T-helper 1 cell (primary cell): ENCODE measurements at places on chromosomes 12 and 14.

DNA sequence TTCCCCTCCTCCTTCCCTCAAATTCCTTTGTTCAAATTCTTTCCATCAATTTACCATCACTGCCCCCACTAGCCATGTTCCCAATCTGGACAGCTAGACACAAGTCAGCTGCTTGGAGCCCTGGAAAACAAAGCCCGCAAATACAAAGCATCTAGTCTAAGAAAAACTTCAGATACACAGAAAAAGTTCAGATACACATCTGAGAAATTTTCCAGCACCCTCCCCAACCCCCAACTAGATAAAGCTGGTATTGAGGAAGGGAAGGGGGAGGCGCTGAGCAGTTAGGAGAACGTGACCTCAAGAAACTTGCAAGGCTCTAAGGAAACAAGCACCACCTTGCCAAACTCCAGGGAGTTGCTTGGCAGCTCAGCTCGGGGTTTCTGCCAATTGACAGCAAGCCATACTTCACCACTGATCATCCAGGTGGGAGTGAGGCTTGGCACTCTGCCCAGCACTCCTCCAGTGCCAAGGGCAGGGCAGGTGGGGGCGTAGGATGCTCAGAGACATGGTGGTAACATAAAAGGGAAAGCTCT, 5.1 kb upstream of the CNIH1 start:
- no peak for DNase-seq

DNA sequence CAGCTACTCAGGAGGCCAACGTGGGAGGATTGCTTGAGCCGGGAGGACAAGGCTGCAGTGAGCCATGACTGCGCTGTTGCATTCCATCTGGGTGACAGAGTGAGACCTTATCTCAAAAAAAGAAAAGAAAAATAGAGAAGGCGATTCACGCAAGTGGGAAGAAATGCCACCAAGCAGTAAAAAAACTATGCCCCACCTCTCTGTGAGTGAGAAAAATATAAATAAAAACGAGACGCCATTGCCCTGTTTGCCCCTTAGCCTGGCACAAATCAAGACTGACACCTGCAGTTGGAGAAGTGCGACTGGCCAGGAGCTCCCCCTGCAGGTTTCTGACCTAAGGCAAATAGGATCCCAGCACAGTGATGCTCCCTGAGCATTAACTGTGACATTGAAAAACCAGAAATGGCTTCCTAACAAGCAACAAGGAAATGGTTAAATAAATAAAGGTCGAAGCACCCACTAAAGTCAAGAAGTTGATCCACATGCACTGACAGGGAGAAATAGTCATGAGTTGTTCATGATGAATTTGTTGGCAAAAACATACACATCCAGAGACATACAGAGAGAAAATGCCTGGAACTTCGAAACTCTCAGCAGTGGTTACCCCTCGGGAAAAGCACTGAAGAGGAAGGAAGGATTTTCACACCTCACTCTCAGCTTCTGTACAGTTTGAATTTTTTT, 21.1 kb downstream of the GSC start:
- DNase-seq, result no peak

- no peak for DNase-seq
Measured at GRCh38 chr14:65949711-65950516, 536.3 kb upstream of the CCDC196 start.

GRCh38 chr14:93685121-93685895, 103.0 kb downstream of the PRIMA1 start:
- no peak for DNase-seq

- no peak for DNase-seq
Measured at GRCh38 chr12:3148366-3149000, 71.3 kb downstream of the TSPAN9 start.

- DNase-seq, result no peak
Measured at GRCh38 chr12:130970908-130971233, 17.2 kb downstream of the ADGRD1 start.

DNA sequence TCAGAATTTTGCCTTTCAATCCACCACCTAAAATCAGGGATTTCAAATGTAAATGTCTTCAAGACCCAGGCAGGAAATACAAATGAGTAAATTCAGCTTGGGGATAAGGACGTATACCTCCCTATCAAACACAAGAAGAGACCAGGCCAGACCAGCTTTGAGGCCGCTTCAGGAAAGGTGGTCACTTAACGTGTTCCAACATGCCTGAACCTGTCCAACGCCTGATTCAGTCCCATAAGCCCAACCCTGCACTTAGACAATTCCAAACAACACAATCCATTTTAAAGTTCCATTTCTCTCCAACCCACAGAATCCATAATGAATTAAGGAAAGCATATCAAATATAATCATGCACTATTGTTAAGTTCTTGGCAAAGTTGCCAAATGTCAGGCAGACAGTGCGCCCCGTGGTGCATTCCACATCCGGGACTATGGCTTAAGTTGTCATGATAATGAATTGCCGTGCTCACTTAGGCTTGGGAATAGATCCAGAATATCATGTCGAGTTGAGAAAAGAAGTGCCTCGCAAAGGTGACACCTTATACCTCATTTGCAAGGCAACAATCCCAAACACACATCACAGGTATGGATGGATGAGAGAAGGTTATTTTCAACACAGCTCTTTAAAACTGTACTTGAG, 35.5 kb downstream of the CCDC60 start:
- no peak for DNase-seq

- no peak for DNase-seq
Measured at GRCh38 chr12:22935501-22935900, 310.5 kb downstream of the ETNK1 start.

DNA sequence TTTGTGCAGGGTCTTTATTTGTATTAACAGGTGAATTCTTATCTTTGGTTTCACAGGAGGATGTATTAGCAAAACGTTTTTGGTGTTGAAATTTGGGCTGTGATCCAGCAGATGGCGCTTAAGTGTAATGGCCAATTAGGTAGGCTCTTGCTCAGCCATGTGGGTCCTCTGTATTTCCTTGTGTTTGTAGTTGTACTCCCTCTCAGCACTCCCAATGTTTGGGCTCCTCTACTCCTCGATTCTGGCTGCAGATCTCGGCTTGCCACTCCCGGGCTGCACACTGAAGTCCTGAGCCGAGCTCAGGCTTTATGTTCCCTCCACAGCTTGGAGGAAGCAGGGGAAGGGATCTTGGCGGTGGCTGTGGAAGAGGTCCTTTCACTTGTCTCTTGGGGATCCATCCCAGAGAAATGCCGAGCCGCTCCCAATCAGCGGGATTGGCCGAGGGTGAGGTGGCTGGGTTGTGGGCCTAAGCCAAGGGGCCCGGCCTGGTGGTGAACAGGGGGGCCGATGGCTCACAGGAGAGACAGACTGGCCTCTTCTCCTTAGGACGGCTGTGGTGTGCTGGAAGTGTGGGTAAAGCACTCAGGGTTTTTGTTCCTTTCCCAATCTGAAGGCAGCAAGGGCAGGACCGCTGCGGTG, 133.7 kb downstream of the AEBP2 start:
- no peak for DNase-seq

GRCh38 chr12:116459011-116459875, 99.9 kb upstream of the MAP1LC3B2 start:
- no peak for DNase-seq

DNA sequence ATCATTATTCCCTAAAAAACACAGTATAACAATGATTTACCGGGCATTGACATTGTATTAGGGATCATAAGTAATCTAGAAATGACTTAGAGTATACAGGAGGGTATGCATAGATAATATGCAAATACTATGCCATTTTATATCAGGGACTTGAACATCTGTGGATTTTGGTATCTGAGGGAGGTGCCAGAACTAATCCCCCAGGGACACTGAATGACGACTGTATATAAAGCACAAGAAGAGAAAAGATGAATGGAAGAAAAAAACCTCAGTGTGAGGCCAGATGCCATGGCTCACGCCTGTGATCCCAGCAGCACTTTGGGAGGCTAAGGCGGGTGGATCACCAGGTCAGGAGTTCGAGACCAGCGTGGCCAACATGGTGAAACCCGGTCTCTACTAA, 25.5 kb upstream of the COX6A1 start:
- no peak for DNase-seq

DNA sequence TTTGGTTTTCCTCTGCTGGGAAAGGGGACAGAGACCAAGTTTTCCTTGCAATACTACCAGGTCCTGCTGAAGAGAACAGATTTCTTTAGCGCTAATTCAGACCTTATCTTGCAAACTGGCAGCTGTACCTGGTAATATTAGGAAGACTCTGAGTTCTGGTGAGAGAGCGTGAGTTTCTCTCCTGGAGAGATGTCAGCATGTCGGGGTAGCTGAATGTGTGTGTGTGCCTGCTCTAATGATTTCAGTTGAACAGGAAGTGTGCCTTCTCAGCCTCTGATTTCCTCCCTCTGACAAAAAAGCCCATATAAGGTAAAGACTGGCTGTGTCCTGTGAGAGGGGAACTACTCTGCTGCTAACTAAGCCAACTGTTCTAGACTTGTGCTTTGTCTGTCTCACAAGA, 10.3 kb upstream of the ERP27 start:
- DNase-seq, result peak; percentile 34

DNA sequence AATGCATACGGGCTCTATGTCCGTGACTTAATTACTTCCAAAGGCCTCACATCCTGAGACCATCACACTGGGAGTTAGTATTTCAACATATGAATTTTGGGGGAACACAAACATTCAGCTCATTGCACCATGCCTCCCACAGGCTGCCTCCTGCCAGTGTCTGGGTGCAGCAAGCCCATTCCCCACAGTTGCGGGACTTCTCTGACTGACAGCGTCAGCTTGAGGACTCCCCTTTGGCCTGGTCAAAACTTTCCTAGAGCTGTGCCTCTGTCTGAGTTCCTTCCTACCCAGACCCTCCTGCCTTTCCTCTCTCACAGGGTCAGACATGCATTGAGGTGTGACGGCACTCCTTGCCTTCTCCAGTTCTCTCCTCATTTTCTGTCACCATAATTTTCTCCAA, 27.4 kb downstream of the PPP1R36 start:
- DNase-seq, result no peak

DNA sequence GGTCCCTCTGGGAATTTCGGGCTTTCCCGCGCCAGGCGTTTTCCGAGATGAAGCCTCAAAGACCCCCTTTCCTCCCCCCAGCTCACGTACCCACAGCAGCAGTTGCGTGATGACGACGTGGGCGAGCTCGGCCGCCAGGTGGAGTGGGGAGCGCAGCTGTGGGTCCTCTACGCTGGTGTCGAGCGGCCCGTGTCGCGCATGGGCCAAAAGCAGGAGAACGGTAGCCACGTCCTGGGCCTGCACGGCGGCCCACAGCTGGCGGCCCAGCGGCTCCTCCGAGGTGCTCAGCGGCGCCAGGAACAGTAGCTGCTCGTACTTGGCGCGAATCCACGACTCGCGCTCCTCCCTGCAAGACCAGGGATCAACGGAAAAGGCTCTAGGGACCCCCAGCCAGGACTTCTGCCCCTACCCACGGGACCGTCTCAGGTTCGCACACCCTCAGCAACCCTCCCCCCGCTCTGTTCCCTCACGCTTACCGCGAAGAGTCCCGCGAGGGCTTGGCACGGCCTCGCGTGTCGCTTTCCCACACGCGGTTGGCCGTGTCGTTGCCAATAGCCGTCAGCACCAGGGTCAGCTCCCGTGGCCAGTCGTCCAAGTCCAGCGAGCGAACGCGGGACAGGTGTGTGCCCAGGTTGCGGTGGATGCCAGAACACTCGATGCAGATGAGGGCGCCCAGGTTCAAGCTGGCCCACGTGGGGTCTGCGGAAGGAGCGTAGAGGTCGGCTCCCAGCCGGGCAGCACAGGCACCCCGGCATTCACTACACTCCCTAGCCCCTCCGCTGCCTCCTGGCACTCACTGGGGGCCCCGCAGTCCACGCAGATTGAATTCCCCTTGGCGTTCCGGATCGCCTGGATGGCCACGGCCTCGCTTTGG, 11.4 kb downstream of the AGAP2 start:
- DNase-seq, result no peak

DNA sequence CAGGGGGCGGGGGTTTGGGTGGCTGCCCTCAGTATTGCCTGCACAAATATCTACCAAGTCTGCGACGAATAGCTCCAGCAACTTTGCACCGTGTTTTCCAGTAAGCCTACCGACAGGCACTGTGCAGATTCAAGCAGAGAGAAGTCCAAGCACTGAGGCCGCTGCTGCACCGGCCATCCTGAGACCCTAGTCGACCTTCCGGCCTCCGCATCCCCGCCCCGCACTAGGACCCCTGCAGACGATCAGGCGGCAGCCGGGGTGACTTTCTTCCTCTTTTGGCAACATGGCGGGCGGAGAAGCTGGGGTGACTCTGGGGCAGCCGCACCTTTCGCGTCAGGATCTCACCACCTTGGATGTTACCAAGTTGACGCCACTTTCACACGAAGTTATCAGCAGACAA, at the start of gene EIF2S3B:
TSS of gene EIF2S3B (plus strand) at position 271 of the 400 bp plus-strand sequence. CDS start at position 284, 13 bp downstream.
- DNase-seq, result no peak

DNA sequence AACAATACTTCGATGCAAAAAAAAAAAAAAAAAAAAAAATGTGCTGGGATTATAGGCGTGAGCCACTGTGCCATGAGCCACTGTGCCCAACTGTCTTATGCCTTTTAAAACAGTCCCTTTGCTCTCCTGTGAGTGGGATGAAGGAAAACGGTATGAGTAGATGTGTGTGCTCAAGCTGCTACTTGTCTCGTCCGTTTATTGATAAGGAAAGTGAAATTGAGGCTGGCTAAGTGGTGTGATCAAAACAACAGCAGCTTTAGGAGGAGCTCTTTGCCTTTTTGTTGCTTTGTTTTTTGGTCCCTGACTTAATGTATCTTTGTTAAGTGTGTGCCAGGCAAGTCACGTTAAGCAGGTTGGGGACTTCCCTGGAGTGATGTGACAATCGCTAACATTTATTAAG, 275.9 kb downstream of the TMEM132C start:
- DNase-seq, result peak; percentile 30

DNA sequence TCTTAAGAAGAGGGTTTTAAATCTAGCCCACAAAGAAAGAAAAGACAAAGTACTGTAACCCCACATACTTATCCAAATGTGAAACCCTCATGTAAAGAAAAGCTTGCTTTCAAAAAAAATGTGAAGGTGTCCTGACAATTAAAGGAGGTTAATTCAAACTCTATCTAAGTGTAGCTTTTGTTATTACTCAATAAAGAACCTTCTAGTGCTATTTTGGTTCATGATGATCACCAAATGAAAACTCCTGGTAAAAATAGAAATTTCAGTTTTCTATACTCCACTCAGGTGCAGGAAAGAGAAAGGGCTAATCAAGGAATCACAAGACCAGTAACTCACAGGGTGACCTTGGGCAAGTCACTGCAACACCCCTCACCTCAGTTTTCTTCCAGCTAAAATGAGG, 1.6 kb downstream of the STAB2 start:
- no peak for DNase-seq

DNA sequence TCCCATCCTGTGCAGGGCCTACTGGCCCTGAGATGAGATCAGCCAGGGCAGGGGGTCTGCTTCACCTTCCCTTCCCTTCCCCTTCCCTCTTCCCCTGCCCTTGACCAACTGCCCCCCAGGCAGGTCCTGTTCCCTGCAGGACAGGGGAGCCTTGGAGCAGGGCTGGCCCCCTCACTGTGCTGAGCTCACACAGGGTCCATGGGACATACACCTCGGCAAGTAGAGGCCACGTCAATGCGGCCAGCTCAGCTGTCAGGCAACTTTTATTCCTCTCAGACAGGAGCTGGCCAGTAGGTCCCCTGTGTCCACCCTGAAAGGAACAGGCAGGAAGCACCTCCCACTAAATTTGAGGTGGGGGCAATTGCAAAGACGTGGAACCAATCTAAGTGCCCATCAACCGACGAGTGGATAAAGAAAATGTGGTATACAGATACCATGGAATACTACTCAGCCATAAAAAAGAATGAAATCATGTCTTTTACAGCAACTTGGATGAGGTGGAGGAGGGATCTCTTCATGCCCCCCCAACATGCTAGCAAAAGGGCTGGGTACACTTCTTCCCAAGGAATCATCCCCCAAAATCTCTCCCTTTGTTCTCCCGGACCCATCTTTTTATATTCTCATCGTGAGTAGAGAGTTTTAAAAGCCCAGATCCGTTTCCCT, 148.7 kb downstream of the BCL11B start:
- DNase-seq, result no peak
